ENCODE measurements at places on chromosomes 6 and 20.

DNA sequence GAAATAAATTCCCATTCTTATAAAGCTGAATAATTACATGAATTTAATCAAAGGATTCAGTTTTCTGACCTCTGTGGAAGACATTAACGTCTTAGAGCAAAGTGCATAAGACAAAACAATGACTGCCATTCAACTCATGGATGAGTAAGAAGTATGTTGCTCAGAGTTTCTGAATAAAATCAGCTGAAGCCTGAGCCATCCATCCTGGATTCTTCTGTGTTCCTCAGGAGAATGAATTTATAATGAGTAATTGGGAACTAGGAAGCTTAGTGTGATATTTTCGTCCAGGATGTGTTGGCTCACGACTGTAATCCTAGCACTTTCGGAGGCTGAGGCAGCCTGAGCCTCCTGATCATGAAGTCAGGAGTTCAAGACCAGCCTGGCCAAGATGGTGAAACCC, 62.8 kb downstream of the PERP start:
- DNase-seq, result no peak

DNA sequence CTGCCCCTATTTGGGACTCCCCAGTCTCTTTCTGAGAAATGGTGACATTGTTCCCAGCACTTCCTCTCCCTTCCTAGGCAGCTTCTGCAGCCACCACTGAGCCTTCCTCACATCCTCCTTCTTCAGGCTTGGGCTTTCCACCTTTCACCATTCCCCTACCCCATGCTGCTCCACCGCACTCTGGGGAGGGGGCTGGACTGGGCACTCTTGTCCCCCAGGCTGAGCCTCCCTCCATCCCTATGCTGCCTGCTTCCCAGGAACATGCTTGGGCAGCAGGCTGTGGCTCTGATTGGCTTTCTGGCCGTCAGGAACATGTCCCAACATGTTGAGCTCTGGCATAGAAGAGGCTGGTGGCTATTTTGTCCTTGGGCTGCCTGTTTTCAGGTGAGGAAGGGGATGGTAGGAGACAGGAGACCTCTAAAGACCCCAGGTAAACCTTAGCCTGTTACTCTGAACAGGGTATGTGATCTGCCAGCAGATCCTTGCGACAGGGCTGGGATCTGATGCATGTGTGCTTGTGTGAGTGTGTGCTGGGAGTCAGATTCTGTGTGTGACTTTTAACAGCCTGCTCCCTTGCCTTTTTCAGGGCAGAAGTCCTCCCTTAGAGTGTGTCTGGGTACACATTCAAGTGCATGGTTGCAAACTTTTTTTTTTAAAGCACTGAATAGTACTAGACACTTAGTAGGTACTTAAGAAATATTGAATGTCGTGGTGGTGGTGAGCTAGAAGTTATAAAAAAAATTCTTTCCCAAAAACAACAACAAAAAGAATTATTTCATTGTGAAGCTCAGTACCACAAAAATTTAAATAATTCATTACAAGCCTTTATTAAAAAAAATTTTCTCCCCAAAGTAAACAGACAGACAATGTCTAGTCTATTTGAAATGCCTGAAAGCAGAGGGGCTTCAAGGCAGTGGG, 2.1 kb upstream of the CDKN1A start:
- no peak for DNase-seq

- DNase-seq, result no peak
Measured at GRCh38 chr6:150123645-150124044, 19.2 kb upstream of the PPP1R14C start.

- DNase-seq, result no peak
Measured at GRCh38 chr6:63740709-63741108, 105.1 kb downstream of the PHF3 start.

- no peak for DNase-seq
Measured at GRCh38 chr6:122109075-122109474, 290.4 kb upstream of the HSF2 start.

- no peak for DNase-seq
Measured at GRCh38 chr6:39086294-39086693, 28.7 kb downstream of the SAYSD1 start.

GRCh38 chr6:155660251-155660977, 204.8 kb upstream of the NOX3 start:
- DNase-seq, result no peak

- no peak for DNase-seq
Measured at GRCh38 chr6:83889621-83890020, 30.1 kb downstream of the CYB5R4 start.

GRCh38 chr6:8530785-8531435, 95.6 kb upstream of the SLC35B3 start:
- DNase-seq, result no peak

DNA sequence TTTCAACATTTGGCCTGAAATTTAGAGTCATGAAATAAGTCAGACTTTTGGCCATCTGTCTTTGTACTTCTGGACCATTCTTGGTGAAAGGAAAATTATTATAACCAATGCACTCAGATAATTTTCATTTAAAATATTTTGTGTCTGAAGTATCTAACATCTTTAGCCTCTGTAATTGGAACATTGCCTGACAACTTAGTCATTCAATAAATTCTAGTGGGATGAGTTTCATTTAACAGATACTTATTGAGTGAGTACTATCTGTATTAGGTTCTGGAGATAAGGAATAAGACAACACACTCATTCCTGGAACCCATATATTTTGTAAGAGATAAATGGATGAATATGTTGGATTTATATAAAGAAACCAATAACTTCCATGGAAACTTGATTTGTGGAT, 536.0 kb downstream of the BCKDHB start:
- no peak for DNase-seq

GRCh38 chr20:50354721-50355589, 155.2 kb upstream of the PTPN1 start:
- no peak for DNase-seq

DNA sequence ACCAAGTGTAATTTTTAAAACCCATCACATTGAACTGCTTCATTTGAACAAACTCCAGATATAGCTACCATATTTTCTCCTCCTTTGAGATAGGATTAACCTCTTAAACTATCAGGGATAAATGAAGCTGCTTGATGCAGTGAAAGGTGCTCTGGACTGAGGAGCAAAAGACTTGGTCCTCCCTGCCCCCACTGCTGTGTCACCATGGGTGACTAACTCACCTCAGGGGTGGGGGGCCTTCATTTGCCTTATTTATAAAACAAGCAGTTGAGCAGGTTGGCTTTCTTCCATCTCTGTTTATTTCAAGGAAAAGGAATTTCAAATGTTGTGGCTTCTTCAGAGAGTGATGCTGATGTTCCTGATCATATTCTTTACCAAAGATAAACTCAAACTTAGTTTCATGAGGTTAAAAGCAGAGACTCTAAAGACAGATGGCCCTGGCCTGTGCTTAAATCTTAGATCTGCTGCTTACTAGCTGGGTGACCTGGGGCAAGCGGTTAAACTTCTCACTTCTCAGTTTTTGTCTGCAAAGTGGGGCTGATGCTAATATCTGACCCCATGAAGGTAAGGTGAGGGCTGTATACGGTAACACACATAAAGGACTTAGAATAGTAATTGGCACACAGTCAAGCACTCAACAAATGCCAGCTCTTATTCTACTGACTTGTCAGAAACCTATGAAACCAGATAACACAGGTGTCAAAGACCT, 50.5 kb downstream of the FHL5 start:
- no peak for DNase-seq

DNA sequence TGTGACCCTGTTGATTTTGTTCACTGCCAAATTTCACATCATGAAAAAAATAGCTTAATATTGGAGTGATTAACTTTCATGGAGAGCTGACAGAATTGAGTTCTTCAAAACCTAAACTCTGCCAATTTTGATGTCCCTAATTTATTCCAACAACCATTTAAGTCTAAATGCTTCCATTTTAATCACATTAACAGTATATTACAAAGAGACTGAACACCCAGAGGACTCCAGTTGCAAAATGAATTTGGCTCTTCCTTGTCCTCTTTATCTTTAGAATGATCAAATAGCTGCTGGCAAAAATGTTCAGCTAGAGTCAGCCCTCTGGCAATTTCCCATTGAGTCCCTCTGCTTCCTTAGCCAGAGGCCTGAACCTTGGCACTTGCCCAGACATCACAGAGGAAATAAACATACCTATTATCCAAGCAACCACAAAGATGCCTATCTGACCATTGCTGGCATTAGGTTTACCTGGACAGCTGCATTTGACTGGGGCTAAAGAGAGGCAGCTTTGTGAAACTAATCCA, 299.0 kb upstream of the STXBP5 start:
- peak; percentile 56 for DNase-seq

- DNase-seq, result peak; percentile 36
Measured at GRCh38 chr20:43837856-43838702, 76.6 kb upstream of the TOX2 start.

- DNase-seq, result no peak
Measured at GRCh38 chr6:128078276-128078675, 177.4 kb upstream of the THEMIS start.

GRCh38 chr6:161439093-161439492, 165.2 kb upstream of the AGPAT4 start:
- DNase-seq, result peak; percentile 82

GRCh38 chr6:81777586-81778268, 25.2 kb upstream of the TENT5A start:
- no peak for DNase-seq

DNA sequence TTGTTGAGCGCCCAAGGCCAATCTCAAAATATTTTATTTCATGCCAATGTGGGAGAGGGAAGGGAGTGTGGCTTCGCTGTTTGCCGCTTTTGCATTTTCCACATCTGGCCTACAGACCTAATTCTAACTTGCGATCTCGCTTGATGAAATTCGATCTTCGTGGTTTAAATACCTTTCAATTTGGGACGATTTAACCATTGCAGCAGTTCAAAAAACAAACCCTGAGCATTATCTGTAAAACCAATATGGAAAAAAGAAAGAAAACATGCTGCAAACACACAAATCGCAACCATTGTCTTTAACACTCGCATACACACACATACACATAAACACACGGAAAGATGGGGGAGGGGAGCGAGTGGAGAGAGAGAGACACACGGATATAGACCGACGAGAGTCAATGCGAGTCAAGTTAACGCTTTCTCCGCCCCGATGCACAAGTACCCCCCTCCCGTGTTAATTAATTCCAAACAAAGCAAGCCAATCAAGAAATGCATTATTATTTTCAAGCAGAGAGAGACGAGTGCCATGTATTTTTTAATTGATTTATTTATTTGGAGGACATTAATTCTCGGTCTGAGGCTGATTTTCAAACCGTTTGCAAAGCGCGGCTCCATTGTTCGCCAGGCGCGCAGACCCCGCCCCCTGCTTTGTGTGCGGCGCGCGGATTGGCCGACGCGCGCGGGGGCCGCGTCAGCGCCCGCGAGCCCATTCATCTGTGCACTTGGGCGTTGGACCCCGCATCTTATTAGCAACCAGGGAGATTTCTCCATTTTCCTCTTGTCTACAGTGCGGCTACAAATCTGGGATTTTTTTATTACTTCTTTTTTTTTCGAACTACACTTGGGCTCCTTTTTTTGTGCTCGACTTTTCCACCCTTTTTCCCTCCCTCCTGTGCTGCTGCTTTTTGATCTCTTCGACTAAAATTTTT, at the start of gene MARCKS:
Gene MARCKS, plus strand, starts transcription at position 721 of the 931 bp plus-strand sequence. CDS start 401 bp downstream, outside the sequence.
- peak; percentile 93 for DNase-seq

DNA sequence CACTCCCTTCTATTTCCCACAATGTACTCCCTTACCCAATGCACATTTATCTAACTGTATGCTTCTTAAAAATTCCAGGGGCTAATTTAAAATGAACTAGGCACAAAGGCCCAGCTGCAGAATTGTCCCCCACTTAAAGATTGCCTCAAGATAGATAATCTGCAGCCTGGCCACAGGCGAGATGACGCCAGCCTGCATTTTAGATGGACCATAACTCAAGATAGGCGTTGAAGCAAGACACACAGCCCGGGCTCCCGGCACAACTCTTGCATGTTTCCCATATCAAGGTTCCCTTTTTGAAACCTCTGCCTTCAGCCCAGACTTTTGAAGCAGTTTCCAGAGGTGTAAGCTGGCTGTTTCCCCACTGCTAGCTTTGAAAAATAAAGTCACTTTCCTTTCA, 3.2 kb upstream of the REPS1 start:
- no peak for DNase-seq

DNA sequence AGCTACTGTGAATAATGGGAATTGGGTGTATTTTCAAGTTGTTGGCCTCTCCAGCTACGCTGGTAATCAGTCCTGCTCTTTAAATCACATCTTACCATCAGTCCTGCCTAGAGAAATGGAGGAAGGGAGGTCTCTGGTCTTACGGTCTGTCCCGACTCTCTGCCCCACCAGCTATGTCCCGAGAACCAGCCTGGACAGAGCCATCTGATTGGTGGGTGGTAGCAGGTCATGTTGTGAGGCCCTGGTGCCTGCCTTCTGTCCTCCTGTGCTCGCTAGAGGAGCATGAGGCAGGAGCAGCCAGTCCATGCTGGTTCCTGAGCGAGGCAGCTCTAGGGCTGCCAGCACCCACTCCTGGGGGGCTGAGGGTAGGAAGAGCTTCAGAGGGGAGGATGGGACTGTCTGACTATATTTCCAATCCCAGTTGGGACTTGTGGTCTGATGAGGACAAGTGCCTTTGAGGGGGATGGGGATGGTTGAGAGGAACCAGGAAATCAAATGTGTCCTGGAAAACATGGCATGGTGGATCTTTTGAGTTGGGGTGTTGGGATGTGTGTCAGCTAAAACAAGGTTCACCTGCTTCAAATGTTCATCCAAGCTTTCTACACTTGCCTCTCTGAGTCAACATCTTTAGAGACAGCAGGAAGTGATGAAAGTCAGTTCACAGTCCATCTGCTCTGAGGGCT, 33.0 kb downstream of the SYNJ2 start:
- no peak for DNase-seq

DNA sequence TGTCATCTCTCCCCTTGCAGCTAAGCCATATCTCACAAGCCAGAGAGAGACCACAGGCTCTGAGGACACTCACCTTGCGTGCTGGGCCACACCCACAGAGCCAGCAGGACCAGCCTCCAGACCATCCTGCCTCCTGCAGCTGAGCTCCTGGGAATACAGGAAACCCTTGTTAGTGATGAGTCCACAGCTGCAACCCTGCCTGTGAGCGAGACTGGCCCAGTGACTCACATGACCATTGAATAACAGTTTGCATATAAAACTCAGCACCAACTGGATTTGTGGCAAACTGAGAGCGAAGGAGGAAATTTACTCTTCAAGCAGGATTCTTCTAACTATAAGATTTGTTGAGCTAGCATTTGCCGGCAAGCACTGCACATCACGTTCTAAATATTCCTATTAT, 3.0 kb downstream of the THBS2 start:
- DNase-seq, result no peak

- no peak for DNase-seq
Measured at GRCh38 chr6:106206905-106207304, 118.7 kb downstream of the ATG5 start.

- no peak for DNase-seq
Measured at GRCh38 chr20:50810063-50810462, 15.2 kb downstream of the BCAS4 start.

GRCh38 chr6:146775220-146775619, 176.4 kb downstream of the ADGB start:
- DNase-seq, result no peak

- DNase-seq, result no peak
Measured at GRCh38 chr20:43477619-43478018, 19.9 kb downstream of the SRSF6 start.

- DNase-seq, result no peak
Measured at GRCh38 chr6:36104836-36105235, 25.5 kb upstream of the MAPK13 start.

GRCh38 chr6:34810936-34811632, 19.2 kb downstream of the BLTP3A start:
- DNase-seq, result peak; percentile 47
